ENCODE measurements at places on chromosomes 2 and 18.

GRCh38 chr2:64092502-64092901 is 51.7 kb downstream of the PELI1 start:
- DNase-seq, result no peak

- no peak for DNase-seq
Observed at GRCh38 chr18:67672716-67673115, 156.2 kb upstream of the DSEL start.

DNA sequence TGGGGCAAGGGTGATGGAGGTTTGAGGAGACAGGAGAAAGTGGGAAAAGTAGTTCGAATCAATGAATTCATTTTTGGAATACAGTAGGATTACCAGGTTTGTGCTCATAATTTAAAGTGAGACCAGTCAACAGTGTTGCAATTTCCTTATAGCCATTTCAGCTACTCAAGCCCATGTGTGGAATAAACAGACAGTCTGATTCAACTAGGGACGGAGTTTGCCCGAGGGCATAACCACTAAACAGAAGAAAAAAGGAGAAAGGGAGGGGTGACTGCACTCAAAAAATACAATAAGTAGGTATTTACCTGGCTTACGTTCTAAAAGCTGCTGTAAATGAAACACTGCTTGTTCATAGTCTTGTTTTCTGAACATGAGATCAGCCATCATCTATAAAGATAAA is 55.2 kb downstream of the TTC21B start:
- DNase-seq, result no peak

DNA sequence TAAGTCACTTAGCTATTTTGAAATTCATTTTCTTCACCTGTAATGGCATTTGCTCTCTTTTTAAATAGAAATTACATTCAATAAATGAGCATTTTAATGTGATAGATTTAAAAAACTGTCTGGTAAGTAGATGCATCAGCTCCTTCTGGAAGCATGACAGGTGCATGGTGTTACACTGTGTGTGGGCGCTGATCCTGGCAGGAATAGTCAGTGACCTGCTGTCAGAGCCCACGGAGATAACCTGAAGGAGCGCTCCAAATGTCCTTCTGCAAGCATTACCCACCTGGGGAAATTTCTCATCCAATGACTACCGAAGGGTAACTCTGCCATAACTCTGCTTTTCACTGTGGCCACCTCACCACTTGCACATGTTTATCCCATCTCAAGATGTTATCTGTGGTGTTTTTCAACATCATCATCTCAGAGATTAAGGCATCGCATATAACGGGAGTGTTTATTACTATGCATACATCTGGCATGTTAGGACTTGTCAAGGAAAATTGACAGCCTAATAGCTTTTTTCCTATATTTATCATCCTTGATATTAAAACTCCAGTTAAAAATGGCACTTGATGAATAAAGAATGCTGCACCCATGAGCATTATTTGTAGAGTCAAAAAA is 637.3 kb downstream of the ERBB4 start:
- no peak for DNase-seq

GRCh38 chr2:120299561-120299960 is 46.4 kb upstream of the INHBB start:
- no peak for DNase-seq

- DNase-seq, result peak; percentile 97
Observed at GRCh38 chr18:13568443-13569392, 157.6 kb downstream of the FAM210A start.

DNA sequence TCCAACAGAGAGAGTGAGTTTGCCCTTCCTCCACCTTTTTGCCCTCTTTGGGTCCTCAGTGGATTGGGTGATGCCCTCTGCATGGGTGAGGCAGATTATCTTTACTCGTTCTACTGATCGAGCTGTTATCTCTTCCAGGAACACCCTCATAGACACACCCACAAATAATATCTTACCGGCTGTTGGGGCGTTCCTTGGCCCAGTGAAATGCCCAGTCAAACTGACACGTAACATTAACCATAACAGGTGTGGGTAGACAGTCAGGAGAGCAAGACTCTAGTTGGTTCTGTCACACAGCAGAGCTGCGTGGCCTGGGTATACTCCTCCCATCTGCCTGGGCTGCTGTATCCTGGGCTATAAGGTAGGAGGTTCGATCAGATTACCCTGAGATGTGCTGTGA is 144.1 kb downstream of the AGAP1 start:
- no peak for DNase-seq

DNA sequence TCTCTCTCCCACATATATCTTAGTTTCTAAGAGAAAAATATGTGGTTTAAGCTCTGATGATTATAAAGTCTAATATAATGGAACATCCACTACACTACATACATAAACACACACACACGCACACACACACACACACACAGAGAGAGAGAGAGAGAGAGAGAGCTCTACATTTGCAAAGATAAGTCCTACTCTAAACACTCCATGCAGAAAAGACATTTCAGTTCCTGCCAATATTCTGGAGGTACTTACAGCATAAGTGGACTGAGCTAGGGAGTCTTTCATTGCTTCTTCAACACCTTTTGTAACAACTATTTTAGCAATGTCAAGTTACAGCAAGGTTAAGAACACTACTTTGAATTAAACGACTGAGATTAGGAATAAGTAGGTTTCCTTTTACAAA is 80.1 kb downstream of the FIGN start:
- no peak for DNase-seq

DNA sequence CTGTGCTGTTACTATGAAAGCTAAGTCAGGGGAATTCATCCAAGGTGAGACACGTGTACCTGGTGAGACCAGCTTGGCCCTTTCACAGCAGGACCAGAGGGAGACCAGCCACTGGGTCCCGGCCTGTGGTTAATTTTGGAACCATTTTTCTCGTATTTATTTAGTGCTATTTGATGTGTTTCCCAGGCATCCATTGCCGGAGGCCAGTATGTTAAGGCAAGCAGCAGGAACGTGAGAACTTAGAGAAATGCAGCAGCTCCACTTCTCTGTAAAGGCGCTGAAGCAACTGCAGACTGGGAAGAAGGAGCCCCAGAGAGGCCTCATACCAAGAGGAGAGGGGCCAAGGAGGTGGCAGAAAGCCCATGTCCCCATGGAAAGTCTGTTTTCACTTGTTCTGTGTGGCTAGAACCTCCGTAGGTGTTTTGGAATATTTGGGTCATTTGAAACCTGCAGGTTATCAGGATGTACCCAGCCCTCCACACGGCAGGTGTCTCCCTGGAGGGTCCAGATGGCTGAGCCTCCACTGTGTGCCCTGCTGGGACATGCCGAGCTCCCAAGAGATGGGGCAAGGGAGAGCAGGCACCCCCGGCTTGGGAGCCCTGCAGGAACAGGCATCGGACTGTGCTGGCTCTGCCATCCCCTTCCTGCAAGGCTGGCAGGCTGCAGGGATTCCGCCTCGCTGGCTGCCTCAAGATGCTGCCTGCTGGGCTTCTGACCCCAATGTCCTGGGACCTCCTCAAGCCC is 256.0 kb upstream of the RAB6C start:
- no peak for DNase-seq

- no peak for DNase-seq
Observed at GRCh38 chr2:203412546-203413331, 84.5 kb downstream of the ABI2 start.

- no peak for DNase-seq
Observed at GRCh38 chr18:78953566-78953965, 26.1 kb upstream of the SALL3 start.

DNA sequence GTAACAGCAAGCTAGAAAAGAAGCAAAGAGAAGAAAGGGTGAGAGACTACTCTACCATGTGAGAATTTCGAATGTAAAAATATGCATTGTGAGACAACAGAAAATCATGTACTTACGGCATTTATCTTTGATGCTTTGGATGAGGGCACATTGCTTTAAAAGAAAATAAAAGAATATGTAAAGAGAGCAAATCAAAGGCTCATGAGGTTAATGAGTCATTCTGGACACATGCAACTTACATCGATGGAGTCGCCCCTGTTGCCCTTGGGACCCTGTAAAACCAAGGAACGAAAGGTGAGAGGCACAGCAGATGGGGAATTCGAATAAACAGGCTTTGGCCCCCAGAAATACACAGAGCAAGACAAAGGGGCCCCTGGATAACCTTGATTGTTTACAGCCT is 69.0 kb downstream of the COL6A3 start:
- no peak for DNase-seq

GRCh38 chr18:49250816-49251388 is 209.5 kb downstream of the DYM start:
- DNase-seq, result peak; percentile 48

- no peak for DNase-seq
Observed at GRCh38 chr18:59029663-59030429, 109.8 kb upstream of the SEC11C start.

GRCh38 chr18:68314403-68314802 is 400.5 kb downstream of the TMX3 start:
- no peak for DNase-seq

GRCh38 chr2:97849881-97850528 is 136.6 kb downstream of the ZAP70 start:
- no peak for DNase-seq

Data from inflammatory macrophage treated with lipopolysaccharide for 4 hours (primary cell).